ENCODE measurements at places on chromosomes 11 and 22.

DNA sequence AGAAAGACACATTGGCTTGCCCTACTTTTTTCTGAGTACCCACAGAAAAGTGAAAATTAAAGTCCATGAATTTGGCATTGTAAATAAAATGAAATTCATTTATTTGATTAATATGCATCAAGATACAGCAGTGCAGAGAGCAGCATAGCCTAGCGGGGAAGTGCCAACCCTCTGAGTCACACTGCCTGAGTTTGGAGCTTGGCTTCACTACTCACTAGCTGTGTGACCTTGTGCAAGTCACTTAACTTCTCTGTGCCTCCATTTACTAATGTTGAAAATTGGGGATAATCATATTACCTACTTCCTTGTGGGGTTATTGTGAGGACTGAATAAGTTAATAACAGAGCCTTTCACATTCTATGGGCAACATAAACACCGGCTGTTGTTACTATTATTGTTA is 111.5 kb upstream of the CSNK2A3 start:
- no peak for DNase-seq

- no peak for DNase-seq
These were observed 125.4 kb upstream of the POU2AF2 start for GRCh38 chr11:111120161-111120560.

- no peak for DNase-seq
These were observed 51.1 kb downstream of the WNT7B start for GRCh38 chr22:45925811-45926351.

- no peak for DNase-seq
These were observed 30.3 kb upstream of the SIK2 start for GRCh38 chr11:111571829-111572501.

- peak; percentile 77 for DNase-seq
These were observed 1.5 kb downstream of the RANGAP1 start for GRCh38 chr22:41284465-41284864.

DNA sequence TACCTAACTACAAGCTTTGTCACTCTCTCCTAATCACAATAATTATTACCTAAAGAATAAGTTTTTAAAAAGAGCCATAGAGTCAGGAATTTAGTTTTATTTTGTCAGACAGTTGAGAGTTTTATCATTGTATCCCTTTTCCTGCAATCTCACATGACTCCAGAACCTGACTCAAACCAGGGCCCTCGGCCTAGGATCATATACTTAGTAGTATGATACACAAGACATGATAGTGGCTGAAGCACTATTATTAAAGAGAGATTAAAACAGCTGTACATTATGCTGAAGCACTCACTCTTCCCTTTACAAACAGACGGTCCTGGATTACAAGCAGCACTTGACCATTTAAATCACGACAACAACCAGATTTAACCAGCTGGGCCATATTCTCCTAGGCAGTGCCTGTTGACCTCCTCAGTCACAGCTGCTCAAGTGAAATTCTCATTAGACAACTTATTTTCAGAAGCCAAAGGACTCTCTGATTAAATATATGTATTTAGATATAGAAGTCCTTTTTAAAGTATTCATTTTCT is 44.0 kb downstream of the SOX6 start:
- DNase-seq, result no peak

- DNase-seq, result no peak
These were observed 251.1 kb upstream of the MPPED2 start for GRCh38 chr11:30837252-30837651.

- peak; percentile 48 for DNase-seq
These were observed at the start of gene TPH1 for GRCh38 chr11:18046116-18046777. TPH1 (minus strand) TSS chr11:18046269; CDS start chr11:18040762, 5,507 bp downstream.

- DNase-seq, result no peak
These were observed 10.8 kb downstream of the OPCML start for GRCh38 chr11:133521502-133521901.

GRCh38 chr22:44525941-44526778 is 28.1 kb upstream of the RTL6 start:
- no peak for DNase-seq

- no peak for DNase-seq
These were observed 89.7 kb upstream of the PHOX2A start for GRCh38 chr11:72333661-72334060.

DNA sequence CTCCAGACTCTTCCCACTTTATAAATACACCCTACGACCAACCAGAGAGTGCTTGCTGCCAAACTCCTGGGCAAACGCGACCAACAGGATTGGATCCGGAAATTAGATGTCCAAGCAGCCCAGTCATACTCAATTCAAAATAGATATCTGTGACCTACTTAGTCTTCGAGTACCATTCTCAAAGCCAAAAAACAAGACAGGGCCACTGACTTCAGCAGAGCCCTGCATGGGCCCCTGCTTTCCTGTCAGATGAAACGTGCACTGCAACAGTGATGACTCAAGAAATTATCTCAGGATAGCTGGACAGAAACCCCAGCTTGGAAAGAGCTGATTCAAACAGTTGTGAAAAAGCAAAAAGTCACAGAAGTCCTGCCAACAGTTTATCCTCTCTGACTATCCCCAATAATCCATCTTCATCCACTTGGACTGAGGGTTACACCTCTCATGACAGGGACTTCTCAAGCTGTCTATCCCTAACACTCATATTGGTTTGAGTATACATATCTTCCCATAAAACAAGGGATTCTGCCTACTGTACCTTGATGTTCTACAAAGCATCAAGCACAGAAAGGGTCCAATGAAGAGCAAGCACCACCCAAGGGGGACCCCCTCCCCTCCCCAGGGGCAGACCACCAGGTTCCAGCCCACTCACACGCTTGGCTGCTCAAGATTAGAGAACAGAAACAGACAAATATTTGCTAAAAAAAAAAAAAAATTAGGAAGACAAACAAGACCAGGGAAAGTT is 17.4 kb downstream of the SMCO4 start:
- DNase-seq, result no peak

GRCh38 chr11:120918257-120918656 is 105.6 kb upstream of the TBCEL start:
- DNase-seq, result no peak

- no peak for DNase-seq
These were observed 87.9 kb downstream of the NCAM1 start for GRCh38 chr11:113048820-113049768.

DNA sequence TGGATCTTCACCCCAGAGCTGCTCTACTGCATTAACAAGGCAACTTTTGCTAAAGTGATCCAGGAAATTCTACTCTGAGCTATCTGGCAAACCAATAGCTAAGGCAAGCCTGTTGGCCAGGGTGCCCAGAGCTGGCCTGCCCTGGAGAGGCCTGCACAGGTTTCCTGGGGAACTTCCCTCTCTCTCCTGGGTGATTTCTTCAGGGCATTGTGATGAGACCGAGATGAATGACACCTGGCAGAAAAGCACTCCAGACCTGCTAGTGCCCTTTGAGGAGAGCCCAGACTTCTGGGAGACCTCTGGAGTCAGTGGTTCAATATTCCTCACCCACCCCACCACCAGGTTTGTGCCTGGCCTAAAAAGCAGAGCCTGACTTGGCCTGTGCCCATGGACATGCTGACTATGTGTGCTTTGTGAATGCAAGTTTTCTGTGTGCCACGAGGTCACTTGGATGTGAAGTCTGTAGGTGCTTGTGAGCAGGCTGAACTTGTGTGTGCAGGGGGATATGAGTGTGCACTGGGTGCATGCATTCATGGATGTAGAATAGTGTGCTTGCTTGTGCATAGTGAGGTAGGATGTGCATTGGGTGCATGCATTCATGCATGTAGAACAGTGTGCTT is 4.4 kb upstream of the APLNR start:
- DNase-seq, result no peak

GRCh38 chr22:32527756-32528155 is 53.1 kb downstream of the FBXO7 start:
- DNase-seq, result no peak

DNA sequence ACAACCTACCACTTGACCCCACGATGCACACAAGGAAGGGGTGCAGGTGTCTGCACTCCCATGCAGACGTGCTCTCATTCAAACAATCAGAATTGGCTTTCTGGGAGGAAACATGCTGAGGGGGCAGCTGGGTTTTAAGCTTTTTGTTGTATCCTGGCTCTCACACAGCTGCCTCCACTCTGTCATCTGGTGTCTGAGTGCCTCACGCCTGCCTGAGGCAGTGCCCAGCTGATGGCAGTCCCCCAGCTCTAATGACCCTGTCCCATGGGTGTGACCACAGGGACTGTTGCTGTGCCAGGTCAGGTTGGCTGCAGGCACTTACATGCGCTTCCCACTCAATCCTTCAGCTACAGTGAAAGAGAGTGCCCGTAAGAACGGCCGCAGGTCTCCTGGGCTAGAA is 53.7 kb downstream of the ARFGAP3 start:
- no peak for DNase-seq

- DNase-seq, result no peak
These were observed 37.2 kb downstream of the IGLL1 start for GRCh38 chr22:23542933-23543332.

DNA sequence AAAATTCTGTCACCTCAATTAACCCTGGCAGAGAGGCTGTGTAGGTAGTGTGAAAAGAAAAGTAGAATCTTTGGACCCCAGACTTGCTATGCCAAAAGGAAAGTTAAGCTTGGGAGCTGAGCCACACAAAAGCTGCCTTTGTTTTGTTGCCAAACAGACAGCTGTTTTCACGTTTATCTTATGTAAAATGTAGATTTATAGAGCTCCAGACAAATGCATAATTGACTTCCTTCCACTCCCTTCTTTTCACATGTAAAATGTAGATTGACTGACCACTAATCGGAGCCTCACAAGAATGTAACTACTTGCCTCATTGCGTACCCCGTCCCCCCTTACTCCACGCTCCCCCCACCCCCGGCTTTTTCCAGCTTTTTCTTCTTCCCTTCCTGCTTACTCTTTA is 2302.2 kb upstream of the RAG2 start:
- no peak for DNase-seq

- no peak for DNase-seq
These were observed 53.4 kb downstream of the RTL6 start for GRCh38 chr22:44444341-44445306.

- no peak for DNase-seq
These were observed 27.7 kb upstream of the OPCML start for GRCh38 chr11:133559833-133560471.

DNA sequence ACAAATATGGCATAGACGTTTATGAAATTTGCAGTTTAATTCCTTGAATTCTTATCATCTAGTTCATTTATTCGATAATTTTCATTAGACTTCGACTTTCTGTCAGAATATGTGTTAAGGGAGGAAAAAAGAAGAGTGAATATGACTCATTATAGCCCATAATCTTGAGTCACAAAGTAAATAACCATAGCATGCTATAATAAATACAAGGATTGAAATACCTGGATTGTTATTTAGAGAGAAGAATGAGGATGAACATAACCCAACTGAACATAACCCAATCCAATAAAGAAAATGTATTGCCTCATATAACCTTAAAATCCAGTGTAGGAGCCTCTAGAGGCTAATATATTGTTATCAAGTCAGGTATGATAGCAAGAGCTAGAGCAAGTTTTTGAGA is 1858.3 kb upstream of the RAG2 start:
- DNase-seq, result no peak

DNA sequence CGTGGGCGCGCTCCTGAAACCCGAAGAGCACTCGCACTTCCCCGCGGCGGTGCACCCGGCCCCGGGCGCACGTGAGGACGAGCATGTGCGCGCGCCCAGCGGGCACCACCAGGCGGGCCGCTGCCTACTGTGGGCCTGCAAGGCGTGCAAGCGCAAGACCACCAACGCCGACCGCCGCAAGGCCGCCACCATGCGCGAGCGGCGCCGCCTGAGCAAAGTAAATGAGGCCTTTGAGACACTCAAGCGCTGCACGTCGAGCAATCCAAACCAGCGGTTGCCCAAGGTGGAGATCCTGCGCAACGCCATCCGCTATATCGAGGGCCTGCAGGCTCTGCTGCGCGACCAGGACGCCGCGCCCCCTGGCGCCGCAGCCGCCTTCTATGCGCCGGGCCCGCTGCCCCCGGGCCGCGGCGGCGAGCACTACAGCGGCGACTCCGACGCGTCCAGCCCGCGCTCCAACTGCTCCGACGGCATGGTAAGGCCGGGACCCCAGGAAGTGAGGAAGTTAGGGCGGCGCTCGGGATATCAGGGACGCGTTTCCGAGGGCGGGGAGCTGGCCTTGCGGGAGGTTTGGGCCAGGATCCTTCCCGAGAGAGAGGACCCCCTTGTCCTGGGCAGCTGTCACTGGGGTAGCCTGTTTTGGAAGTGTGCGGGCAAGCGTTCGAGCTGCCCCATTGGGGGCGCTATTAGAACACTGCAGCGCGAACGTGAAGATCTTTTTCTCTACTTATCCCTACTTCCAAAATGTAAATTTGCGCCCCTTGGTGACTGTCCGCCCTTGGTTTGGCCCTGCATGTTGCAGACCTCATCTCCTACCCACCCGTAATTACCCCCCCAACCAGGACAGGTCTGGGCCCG is 796 bp downstream of the MYOD1 start:
- no peak for DNase-seq

DNA sequence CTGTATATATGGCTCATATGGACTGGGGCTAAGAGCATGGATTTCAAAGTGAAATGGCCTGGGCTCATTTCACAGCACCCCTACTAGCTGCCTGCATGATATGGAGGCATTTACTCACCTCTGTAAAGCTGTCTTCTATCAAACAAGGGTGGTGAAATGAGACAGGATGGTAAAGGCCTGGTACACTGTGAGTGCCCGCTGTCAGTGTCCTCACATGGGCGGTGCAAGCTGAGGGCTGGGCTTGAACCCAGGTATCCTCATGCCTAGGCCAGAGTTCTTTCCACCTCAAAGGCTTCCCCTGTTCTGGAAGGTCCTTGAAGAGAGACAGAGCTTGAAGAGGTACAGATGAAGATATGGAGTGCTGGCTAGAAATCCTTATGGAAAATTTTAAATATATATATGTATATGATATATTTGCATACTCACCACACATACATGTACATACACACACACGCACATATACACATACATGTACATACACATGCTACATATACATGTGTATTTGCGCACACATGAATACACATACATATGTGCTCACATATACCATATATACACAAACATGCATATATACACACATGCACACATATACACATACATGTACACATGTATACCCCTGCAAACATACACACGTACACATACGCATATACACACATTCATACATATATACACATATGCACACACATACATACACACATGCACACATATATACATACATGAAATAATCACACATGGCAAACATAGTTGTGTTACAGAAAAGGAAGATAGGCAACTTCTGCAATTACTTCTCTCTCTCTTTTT is 44.7 kb downstream of the MICAL2 start:
- DNase-seq, result no peak

DNA sequence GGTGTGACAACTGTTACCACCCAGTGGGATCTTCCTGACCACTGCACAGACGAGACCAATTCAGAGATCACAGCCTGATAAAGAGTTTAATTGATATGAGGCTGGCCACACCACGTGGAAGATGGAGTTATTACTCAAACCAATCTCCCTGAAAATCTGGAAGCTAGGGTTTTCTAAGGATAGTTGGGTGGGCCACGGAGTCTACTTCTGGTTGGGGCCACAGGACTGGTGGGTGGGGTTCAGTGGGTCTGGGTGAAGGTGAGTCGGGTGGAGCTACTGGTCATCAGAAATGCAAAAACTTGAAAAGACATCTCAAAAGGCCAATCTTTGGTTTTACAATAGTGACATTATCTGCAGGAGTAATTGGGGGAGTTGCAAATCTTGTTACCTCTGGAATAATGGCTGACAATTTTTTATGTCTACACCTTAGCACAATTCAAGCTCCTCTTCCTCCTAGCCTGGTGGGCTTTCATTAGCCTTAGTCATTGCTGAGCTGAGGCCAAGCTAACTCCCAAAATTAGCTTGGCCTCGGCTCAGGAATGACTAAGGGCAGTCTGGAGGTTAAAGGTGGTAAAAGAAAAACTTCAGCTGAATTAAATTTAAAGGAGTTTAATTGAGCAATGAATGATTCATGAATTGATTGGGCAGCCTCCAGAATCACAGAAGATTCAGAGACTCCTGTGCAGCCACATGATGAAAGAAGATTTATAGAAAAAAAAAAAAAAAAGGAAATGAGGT is 13.1 kb downstream of the C11orf96 start:
- DNase-seq, result no peak
